ENCODE measurements at places on chromosomes 12 and 14. TPM values are rescaled to one million over a fixed set of nuclear protein-coding genes. Genes with fewer than 3 reads are reported as not detected.
A peak's percentile ranks its signal among the peaks of the same experiment; 100 is the strongest.

DNA sequence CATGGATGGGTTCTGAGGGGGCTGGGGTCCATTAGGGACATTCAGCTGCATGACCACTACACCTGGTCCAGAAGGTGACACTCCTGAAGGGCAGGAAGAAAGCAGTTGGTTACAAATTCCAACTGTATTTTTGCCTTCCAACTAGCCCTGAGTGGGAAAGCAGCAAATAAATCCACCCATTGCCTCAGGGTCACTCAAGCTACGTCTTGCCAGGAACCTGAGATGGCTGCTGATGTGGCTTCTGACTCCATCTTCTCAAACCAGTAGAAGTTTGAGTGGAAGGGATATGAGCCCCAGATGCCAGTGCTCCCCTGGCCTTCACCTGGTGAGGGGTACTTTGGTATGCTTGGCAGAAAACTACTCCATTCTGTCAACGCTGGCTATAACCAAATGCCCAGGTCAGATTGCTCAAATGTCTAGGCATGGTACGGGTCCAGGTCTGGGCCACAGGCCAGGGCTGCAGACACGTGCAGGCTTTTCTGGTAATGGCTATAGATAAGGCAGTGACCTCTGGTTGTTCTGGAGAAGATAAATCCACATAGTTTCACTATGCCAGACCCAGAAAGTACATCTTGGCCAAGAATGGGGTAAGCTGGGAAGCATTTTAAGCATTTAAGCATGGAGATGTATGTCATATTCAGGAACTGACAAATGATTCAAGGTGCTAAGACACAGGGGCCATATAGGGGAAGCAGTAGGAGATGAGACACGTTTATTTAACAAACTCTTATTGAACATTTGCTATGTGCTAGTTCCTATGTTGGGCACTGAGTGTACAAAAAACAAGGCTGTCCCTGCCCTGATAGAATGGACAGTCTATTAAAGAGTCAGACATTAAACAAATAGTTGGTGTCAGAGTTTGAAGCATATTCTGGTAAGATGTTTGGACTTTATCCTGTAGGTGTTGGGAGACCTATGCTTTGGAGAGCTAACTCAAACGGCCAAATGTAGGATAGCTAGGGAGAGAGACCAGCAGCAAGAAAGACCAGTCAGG lies 8.3 kb upstream of the STAC3 start:
- no peak for DNase-seq

GRCh38 chr12:45166056-45166455 lies 49.8 kb upstream of the ANO6 start:
- no peak for DNase-seq

GRCh38 chr14:31941487-31941886 lies 135.6 kb upstream of the ARHGAP5 start:
- no peak for DNase-seq

Gene RNF212B
- not detected for total RNA-seq

GRCh38 chr12:107233551-107233950 lies 140.2 kb upstream of the CRY1 start:
- no peak for DNase-seq

DNA sequence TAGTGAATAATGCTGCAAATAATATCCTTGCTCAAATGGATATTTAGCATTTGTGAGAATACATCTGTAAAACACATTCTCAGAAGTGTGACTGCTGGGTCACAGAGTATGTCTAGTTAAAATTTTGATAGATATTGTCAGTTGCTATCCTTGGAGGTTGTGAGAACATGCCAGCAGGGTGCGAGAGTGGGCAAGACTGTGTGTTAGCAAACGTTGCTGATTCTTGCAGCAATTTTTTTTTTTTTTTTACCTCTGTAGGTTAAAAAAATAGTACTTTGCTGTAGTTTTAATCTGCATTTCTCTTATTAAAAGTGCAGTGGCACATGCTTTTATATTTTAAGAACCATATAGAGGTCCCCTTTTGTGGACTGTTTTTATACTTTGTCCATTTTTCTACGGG lies 4.5 kb upstream of the NYNRIN start:
- DNase-seq: no peak

Gene GPR135
- total RNA-seq: 6.4 TPM

Gene CRIP1
- total RNA-seq: 7.6 TPM

DNA sequence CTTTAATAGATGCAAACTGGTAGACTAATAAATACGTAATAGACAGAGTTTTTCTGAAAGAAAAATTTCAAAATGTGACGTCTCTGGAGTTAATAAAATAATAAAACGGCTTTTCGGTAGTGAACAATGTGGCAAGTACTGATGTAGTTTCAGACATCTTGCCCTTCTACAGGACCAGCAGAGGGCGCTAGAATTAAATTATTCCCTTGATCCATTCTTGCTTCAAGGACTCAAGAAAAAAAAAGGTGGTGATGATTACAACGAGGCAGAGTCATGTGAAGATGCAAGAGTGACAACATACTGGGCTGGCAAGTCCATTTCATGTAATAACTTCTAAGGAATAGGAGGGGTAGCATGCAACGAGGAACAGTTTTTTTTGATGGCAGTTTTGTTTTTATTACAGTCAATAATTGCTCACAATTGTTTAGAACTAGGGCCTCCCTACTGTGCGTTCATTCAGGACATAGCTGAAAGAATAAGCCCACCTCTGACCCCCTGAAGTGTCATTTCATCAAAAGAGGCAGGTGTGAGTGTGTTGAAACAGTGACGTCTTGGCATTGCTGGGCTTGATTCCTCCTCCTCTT lies 101.0 kb upstream of the GZMB start:
- DNase-seq: no peak

Gene CFAP54
- 1.7 TPM for total RNA-seq

DNA sequence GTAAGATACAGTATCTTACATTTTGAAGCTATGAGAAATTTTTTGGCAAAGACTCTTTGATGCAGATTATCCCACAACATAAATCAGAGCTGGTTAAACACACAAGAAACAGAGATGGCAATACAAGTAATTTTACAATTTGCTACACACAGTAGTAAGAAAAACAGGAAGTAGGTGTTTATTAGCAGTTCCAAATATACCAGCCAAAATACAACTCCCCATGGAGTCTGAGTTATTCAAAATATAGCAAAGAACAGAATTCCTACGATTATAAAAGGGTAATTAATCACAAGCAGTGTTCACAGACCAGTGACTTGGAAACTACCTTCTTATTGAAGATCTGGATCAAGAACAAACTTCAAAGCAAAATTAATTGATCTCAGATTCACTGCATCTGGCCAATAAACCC lies 83.9 kb downstream of the BMP4 start:
- no peak for DNase-seq

Gene STAB2
- 0.25 TPM for total RNA-seq

DNA sequence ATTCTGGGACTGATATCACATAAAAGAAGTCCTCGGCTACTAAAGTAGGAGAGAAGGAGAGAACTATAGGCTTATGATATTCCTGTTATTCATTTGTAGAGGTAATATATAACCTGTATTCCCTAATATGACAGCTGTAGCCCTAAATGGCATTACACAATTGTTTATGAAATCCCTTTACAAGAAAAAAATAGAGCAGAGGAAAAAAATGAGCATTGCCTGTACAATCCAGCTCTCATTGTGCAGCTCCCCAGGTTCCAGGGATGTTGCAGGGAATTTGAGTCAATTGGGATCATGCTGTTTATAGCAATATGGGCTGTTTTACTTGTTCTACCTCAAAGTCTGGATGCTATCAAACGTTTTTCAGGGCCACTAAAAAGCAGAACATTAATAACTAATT lies 173.1 kb downstream of the APAF1 start:
- DNase-seq: no peak

DNA sequence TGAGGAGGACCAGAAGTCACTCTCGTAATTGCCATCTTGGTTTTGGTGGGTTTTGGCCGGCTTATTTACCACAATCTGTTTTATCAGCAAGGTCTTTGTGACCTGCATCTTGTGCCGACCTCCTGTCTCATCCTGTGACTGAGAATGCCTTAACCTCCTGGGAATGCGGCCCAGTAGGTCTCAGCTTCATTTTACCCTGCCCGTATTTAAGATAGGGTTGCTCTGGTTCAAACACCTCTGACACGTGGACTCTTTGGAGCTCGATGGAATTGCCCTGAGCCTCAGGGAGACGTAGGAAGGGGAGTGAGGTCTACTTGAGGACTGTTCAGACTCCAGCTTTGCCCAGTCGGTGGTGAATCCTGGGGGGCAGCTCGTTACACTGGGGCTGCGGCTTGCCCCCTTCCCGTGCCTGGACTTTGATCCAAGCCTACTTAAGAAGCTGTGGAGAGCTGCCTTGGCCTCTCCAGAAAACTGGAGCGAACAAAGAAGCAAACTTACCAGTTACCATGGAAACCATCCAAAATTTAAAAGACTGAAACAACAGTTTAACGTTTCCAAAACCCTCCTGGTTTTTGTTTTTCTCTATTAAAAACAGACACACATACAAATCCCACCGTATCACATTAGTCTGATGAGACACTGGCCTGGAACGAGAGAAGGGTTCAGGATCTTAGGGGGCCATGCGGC lies 28.0 kb downstream of the CALM1 start:
- DNase-seq: peak; percentile 60

Gene MYF5
- not detected for total RNA-seq

GRCh38 chr12:96335270-96335669 lies 65.0 kb downstream of the CDK17 start:
- DNase-seq: no peak

GRCh38 chr14:68458840-68459469 lies 333.9 kb downstream of the ZFP36L1 start:
- no peak for DNase-seq

DNA sequence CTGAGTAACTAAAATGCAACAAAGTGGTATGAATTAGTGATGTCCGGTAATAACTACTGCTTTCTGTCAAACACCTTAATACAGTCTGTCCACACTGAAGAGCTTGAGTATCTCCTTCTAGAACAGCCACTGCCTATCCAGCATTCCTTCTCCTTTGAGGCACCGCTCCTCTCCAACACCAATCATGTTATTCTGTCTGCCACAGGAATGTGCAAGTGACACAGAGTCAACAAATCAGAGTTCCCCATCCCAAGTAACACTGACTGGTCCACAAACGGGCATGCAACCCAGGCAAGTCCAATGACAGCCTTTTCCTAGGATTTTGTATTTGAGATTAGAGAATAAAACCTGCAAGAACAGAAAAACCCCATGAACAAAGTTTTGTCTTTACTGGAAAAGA lies 3.8 kb downstream of the GXYLT1 start:
- DNase-seq: no peak

GRCh38 chr12:70748809-70749208 lies 111.6 kb upstream of the PTPRB start:
- no peak for DNase-seq

DNA sequence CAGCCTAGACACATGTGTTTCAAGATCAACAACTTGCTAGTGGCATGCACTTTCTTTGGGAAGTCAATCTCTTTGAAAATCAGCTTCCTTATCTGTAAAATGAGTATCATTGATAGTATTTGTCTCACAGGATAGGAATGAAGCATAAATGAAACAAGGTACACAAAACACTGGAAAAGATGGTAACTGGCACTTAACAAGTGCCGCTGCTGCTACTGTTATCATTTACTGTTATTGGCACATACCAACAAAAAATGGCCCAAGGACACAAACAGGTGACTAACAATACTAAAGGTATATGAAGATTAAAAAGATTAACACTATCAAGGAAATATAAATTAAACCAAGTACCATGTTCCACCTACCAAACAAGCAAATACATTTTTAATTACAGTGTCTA lies 20.9 kb downstream of the HNRNPC start:
- no peak for DNase-seq

GRCh38 chr12:52235001-52235764 lies 2.1 kb downstream of the KRT7 start:
- no peak for DNase-seq

Gene KRT75
- total RNA-seq: not detected

Gene PAH
- total RNA-seq: not detected

GRCh38 chr12:27198036-27198435 lies 46.0 kb upstream of the STK38L start:
- DNase-seq: no peak

GRCh38 chr14:104222396-104223036 lies 84.1 kb downstream of the KIF26A start:
- no peak for DNase-seq

GRCh38 chr12:79954037-79954610 lies 19.2 kb upstream of the PPP1R12A start:
- DNase-seq: no peak

GRCh38 chr14:38989922-38990546 lies 113.0 kb downstream of the SEC23A start:
- no peak for DNase-seq

- DNase-seq: no peak
These were observed 1620.4 kb upstream of the FLRT2 start for GRCh38 chr14:83909507-83909906.

Measured in vagina (tissue), 2 donors.